ENCODE measurements at places on chromosomes 5 and 9.

DNA sequence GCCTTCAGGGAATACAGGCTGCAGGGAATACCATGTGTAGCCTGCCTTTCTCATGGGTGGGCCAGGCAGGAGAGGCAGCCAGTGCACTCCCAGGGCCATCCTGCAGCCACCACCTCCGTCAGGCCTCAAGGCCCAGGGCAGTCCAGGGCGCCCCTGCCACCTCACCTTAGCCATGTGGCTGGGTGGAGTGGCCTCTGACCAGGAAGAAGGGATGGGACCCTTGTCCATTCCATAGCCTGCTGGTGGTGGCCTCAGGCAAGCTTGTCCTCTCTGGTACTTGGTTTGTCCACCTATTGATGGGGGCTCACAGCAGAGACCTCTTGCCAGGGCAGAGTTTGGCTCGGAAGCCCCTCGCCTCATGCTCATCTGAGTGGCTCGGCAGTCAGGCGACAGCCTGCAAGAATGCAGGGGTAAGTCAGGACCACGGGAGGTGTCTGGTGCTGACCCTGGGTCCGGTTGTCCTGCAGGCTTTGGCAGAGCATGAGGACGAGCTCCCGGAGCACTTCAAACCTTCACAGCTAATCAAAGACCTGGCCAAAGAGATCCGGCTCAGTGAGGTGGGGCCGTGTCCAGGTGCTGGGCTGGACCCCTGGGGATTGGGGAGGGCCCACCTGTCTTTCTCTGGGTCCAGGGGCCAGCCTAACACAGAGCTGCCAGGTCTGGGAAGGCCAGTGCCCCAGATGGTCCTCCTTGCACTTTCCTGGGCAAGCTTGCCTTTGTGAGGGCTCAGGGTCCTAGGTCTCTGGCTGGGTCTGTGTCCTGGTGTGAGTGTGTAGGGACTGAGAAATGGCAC, 82.9 kb downstream of the PHF2 start:
- peak; percentile 4 for DNase-seq

- no peak for DNase-seq
Observed at GRCh38 chr9:96721303-96721702, 56.6 kb downstream of the ZNF510 start.

- DNase-seq, result no peak
Observed at GRCh38 chr9:128125580-128126354, 1.8 kb downstream of the PTGES2 start.

DNA sequence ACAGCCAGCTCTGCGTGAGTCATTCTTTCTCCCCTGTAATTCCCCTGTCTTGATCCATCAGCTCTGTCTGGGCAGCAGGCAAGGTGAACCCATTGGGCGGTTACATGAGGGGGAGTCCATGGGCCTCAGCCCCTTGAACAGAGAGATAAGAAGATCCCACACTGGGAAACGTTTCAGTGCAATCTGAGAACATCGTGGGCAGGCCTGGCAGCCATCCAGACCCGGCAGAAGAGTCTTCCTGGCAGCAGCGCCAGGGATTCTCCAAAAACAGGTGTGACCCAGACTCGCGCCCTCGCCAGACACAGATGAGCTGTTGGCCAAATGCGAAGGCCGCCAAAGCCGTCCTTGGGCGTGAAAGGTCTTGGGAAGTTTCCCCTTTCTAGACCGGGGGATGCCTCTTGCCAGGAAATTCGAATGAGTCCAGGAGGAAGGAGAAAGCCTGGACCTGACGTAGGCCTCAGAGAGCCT, 6.4 kb upstream of the SLC12A7 start:
- no peak for DNase-seq

DNA sequence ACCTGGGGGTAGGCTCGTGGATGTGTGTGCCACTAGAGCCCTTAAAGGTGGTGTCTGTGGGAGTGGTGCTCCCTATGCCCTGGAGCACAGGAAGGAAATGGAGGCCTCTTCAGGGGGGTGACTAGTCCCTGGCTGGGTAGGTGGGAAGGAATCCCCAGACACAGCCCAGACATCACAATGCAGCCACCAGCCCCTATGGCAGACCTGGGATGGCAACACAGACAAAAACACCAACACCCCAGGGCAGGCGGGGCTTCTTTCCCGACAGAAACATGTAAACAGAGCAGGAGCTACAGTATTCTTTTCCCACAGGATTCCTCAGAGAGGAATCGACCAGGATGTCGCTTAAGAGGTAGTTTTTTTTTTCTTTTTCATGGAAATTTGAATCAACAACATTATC, 10.4 kb upstream of the NR5A1 start:
- no peak for DNase-seq

- no peak for DNase-seq
Observed at GRCh38 chr5:168995024-168995423, 305.9 kb downstream of the SLIT3 start.

GRCh38 chr5:131812371-131813160, 15.7 kb upstream of the FNIP1 start:
- DNase-seq, result no peak

- no peak for DNase-seq
Observed at GRCh38 chr5:40404613-40405012, 275.1 kb upstream of the PTGER4 start.

DNA sequence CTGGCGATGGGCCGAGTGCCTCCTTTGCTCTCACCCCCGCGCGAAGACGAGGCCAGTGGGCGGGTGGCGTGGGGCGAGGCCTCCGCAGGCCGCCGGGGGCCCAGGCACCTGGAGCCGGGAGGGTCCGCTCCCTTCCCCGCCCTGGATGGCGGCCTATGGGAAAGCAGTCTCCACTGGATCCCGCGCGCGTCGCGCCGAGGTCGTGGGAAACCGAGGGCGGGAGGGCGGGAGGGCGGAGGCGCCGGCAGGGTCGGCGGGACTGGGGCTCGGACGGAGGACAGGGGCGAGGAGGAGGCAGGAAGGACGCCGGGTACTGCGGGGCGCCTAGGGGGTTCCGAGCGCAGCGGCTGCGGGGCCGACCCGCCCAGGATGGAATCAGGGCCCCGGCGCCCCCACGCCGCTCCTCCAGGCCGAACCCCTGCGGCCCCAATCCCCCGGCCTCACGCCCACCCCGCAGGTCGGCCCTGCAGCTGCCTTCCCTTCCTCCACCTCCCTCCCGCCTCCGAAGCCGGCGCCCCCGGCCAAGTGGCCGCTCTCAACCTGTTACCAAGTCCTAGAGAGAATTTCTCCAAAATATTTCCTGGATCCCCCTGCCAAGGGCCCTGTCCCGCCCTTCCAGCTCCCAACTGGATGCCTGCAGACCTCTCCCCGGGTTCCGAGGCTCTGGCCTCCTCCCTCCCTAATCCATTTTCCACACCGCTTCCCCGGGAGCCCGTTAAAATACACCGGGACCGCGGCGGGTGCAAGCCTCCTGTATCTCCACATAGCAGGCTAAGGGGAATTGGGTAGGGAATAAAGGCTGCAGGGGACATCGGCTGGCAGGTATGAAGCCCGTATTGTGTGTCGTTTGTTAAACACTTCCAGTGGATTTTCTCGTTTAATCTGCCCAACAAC, 146.3 kb downstream of the ERCC6L2 start:
- no peak for DNase-seq

- no peak for DNase-seq
Observed at GRCh38 chr5:153168241-153168640, 322.2 kb upstream of the GRIA1 start.

DNA sequence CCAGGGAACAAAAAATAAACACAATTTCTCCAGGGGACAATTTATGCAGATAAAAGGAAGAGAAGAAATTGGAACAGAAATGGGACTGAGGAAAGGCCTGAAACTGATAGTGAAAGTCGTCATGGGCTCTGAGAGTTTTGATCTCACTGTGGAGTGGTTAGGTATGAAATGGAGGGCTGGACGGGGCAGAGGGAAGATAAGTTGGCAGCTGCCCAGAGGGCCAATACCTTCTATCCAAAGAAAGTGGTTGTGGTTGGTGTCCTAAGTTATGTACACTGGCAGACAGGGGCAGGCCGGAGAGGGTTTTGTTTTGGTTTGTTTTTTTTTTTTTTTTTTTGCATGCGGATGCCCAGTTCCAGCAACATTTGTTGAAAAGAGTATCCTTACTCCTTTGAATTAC, 46.1 kb downstream of the ZNF618 start:
- DNase-seq, result no peak

- DNase-seq, result no peak
Observed at GRCh38 chr9:130021123-130021522, 21.9 kb downstream of the FNBP1 start.

- DNase-seq, result no peak
Observed at GRCh38 chr9:114300846-114301797, 21.8 kb upstream of the ORM1 start.

GRCh38 chr5:132489871-132490483, 596 bp downstream of the IRF1 start:
- peak; percentile 48 for DNase-seq

- no peak for DNase-seq
Observed at GRCh38 chr5:77066823-77067442, 20.2 kb downstream of the ZBED3 start.

- no peak for DNase-seq
Observed at GRCh38 chr9:121399126-121399882, 29.3 kb upstream of the STOM start.

- DNase-seq, result no peak
Observed at GRCh38 chr5:108266242-108266641, 115.7 kb downstream of the FBXL17 start.

DNA sequence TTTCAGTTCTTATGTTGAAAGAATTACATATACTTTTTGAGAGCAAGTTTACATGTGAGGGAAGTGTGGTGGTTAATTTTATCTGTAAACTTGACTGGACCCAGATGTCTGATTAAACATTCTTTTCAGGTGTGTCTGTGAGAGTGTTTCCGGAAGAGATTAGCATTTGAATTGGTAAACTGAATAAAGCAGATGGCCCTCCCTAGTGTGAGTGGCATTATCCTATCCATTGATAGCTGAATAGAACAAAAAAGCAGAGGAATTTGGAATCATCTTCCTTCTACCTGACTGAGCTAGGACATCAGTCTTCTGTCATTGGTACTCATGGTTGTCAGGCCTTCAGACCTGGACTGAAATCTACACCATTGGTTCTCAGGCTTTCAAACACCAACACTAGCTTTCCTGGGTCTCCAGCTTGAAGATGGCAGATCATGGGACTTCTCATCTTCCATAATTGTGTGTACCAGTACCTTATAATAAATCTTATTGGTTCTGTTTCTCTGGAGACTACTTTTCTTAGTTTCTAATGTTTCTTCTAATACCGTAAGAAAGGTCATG, 36.6 kb downstream of the NREP start:
- DNase-seq, result no peak

DNA sequence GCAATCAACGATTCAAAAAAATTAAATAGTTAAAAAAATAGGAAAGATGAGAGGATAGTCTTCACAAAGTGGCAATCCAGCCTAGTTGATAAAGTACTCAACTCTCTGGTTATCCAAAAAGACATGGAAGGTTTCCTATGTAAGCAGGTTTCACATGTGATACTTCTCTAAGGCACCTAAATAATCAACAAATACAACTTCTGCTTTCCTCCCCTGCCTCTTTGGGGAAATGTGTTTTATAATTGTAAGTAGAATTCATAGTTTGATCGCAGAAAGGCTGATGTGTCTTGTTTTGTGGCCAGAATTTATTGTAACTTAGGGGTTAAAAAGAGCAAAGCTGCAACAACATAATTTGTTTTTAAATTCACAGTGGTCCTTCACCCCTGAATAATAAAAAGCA, 855.5 kb upstream of the DMAC1 start:
- no peak for DNase-seq

- DNase-seq, result peak; percentile 20
Observed at GRCh38 chr5:115735108-115735998, 81.1 kb downstream of the CDO1 start.

DNA sequence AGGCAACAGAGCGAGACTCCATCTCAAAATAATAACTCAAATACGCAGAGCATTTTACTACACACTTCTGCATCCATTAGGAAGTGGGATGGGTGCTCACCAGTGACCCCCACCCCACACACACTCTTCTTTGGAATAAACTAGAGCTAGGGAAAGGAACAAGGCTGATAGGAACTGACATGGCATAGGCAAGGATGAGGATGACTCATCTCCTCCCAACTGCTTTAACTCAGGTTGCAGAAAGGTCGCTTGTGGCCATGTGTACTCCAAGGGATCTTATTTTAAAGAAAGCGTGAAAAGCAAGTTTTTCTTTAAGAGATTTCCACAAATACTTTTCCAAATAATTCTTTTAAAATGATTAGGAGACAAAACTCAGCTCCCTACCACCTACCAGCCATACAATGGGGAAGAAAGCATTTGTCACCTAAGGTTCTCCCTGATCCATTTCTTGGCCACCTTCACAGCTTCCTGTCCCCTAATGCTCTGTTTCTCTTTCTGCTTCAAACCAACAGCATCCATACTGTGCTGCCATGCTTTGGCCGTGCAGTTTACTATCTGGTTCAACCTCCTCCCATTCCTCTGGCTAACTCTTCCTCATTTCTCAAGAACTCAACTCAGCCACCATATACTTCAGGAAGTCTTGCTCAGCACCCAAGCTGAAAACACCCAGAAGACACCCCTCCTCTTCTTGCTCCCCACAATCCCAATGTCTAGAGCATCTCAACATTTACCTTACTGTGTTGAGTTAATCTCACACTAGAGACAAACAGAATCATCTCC, 211.9 kb downstream of the ACTL7B start:
- no peak for DNase-seq

GRCh38 chr9:7273575-7273974, 515.8 kb downstream of the KDM4C start:
- peak; percentile 18 for DNase-seq

GRCh38 chr5:102958481-102959011, 161.4 kb downstream of the GIN1 start:
- no peak for DNase-seq

DNA sequence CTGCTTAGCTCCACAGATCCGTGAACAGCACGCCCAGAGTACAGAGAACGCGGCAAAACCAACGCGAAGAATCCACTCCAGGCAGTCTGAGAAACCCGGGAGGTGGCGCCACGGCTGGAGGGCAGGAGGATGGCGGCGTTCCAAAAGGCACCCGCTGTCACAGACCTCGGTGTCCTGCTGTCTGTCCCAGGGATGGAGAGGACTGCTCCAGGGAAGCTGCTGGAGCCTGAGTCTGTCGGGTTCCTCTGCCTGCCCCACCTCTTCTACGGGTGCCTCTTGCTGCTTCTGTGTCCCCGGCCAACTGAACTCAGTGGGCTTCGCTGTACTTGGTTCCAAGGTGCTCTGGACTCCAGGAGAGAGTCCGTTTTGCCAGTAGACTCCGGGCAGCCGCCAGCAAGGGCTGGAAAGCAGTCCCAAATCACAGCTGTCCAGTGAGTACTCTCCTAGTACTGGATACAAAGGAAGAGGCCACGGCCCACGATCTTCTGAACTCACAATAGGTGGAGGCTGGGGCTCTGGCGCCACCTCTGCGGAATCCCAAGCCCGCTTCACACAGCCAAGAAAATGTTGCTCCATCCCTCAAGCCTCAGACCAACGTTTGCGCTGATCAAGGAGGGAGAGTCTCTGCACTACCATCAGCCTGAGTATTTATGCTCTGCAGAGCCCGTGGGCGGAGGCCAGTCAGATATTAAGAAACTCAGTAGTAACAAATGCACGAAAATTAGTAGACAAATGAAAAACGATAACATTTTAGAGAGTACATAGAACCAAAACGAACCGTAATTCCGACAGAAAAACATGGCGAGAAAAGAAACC, 440 bp downstream of the ANXA2R start:
- DNase-seq, result peak; percentile 47

DNA sequence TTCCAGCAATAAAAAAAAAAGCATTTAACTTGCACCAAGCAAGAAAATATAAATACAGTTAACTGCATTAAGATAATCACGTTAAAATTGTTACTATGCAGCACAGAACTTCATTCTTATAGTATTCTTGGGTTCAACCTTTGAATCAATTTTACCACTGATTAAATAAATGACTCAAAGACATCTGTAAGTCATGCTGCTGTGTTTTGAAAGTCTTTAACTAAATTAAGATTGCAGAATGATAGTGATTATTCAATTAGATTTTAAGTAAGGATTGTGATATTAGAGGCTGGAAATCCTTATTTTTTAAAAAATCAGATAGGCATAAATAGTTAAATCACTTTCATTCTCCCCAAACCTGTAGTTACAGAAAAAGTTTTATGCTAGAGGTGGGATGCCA, 116.4 kb downstream of the SCAMP1 start:
- no peak for DNase-seq
